GM23338 (cell line): ENCODE measurements at places on chromosomes 7 and 10.

GRCh38 chr10:114874827-114875411 lies 53.3 kb downstream of the FHIP2A start:
- peak; percentile 85 for DNase-seq

- DNase-seq, result no peak
Measured at GRCh38 chr10:102327002-102327401, 68.5 kb upstream of the NFKB2 start.

DNA sequence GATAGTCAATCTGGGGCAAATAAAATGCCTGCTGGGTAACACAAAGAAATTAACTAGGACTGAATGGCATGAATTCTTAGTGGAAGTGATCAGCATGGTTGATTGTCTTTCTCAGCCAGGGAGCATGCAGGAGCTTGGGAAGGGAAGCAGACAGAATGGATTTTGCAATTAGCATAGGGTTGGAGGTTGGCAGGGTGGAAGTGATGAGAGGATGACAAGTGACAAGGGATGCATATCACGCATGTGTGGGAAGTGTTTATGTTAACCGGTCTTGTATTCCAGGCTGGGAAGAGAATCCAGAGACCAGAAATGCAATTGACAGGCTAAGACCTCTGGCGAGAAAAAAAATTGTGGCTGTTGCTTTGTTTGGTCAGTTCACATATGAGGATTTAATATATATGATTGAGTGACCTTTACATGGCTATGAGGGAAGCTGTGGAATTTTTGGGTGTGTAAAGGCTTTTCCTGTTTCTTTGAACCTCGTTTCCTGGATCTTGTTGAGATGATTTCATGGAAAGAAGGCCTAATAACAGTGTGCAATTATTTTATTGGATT lies 8.3 kb downstream of the MDFIC start:
- peak; percentile 63 for DNase-seq

GRCh38 chr10:27794157-27794556 lies 48.5 kb upstream of the MKX start:
- peak; percentile 58 for DNase-seq

GRCh38 chr10:107028236-107028635 lies 136.3 kb downstream of the SORCS1 start:
- DNase-seq, result no peak

- DNase-seq, result no peak
Measured at GRCh38 chr10:72020914-72021809, 57.0 kb downstream of the CHST3 start.

DNA sequence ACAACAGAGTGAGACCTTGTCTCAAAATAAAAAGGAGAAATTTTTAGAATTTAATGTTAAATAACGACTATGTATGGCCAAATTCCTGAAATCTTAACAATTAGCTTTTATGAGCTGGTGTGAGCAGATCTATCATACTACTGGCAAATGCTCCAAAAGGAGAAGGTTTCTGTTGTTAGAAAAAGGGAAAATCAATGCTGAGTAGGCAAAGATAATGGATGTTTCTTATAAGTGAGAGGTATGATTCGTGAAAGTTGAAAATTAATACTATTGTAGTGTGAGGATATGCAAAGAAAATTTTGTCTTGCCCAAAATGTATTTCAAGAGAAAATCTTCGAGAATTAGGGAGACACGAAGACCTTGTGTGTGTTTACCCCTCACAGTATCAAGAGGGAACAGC lies 40.8 kb upstream of the CUL1 start:
- no peak for DNase-seq

- no peak for DNase-seq
Measured at GRCh38 chr10:119342335-119342734, 135.0 kb downstream of the GRK5 start.

DNA sequence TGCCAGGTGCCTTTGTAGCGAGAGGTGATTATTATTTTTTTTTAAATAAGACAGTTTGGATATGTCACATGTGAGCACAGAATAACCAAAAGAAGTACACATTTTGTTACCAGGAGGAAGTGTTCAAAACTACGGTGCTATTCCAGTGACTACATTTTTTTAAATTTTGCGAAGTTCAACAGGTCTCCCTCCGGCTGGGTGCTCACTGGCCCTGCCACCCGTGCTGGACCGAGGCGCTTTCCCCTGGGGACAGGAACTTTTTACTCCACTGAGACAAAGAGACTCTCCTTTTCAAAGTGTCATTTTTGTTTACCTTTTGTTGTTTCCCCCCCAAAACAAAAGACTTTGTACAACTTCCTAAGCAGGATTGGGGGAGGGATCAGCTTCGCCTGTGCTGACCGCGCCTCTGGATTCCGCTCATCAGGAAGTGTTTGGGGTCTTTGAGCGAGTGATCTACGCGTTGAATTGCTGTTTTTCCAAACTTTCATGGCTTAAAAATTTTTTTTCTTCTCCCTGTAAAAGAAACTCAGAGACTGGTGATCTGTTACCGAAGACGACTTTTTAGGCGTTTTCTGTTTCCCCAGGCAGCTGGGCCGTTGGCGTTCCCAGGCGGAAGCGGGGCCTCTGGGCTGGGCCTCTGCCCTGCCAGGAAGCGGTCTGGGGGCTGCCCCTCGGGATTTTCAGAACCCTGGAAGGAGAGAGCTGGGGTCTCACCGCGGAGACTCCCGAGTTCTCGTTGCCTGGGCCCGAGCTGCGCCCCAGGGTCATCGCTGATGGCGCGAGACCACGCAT lies 7.2 kb downstream of the EN2 start:
- DNase-seq, result no peak

- no peak for DNase-seq
Measured at GRCh38 chr7:18655506-18655905, 160.0 kb downstream of the HDAC9 start.

GRCh38 chr10:27687326-27687725 lies 58.3 kb downstream of the MKX start:
- no peak for DNase-seq

DNA sequence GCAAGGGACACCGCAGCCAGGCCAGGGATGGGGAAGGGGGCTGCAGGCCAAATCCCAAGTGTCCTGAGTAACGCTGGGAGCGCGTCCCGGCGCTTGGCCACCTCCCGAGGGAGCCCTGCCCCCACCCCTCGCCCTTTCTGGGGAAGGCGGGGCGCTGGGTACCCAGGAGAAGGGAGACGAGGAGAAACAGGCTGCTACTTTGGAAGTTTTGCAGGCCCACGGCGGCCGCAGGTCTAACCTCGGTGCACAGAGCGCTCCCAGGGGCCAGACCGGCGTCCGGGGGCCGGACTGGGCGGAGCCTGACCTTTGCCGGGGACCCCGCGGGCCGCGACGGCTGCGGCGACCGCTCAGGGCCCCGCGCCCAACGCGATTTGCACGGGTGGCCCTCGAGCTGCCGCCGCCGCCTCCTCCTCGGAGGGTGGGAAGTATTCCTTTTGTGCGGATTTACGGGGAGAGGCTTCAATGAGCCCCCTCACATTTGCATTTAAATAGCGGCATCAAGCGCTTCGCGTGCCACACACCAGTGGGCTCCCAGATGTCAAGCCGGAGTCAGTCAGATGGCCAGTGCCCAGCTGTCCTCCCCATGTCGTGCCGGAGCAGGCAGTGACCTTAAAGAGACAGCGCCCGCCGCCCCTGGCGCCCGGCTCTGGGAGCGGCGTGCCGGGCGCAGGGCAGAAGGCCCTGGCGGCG lies 3.0 kb upstream of the EBF3 start:
- peak; percentile 76 for DNase-seq

GRCh38 chr7:141324870-141325269 lies 226.3 kb upstream of the AGK start:
- DNase-seq, result no peak

DNA sequence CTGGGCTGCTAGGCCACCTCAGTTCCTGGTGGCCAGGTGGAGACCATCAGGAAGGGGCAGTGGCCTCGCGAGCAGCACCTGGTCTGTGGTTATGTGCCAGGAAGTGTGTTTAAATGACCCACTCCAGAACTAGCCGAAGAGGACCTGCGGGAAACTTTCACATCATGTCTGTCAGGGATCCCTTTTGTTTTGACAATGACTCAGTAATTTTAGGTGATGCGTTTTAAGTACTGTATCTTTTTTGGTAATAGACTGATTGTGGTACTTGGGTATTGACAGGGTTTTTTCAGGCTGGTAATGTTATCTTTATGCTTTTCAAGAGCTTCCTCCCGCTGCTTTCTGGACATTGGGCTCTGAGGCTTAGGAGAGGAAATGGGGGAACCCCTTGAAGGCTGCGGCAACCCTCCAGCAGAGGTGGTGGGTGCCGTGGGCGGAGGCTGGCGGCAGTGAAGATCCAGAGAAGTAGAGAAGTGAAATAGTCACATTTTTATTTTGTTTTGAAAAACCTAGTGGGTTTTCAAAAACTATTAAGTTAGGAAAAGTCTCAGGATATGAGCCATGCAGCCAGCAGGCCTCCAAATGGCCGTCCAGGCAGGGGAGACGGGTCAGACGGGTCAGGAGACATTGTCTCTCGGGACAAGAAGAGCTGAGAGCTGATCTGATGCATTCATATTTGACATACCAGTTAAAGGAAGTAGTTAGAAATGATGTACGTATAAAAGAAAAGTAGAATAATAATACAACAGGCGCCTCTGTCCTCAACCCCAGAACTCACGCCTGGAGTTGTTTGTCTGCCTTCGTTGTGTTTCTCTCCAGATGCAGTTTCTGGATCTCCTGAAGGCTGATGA lies 27.7 kb downstream of the PPP2R2D start:
- DNase-seq, result no peak

GRCh38 chr10:63161592-63161991 lies 28.5 kb downstream of the NRBF2 start:
- no peak for DNase-seq

- peak; percentile 86 for DNase-seq
Measured at GRCh38 chr7:138205614-138206150, 129.4 kb downstream of the AKR1D1 start.

- DNase-seq, result no peak
Measured at GRCh38 chr10:49071160-49071761, 44.1 kb downstream of the VSTM4 start.

GRCh38 chr10:43782814-43783213 lies 134.1 kb upstream of the ZNF32 start:
- no peak for DNase-seq

DNA sequence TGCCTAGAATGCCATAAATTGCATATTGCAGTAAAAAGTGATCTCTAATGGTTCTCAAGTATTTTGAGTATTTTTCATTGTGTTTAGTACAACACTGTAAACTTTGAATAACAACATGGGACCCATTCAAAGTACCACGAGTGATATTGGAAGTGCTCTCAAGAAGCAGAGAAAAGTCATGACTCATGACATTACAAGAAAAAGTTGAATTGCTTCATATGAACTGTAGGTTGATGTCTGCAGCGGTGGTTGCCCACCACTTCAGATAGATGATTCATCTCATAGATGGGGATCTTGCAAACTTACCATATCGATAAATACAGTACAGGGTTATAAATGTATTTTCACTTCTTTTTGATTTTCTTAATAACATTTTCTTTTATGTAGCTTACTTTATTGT lies 33.9 kb downstream of the ENTPD1 start:
- no peak for DNase-seq

DNA sequence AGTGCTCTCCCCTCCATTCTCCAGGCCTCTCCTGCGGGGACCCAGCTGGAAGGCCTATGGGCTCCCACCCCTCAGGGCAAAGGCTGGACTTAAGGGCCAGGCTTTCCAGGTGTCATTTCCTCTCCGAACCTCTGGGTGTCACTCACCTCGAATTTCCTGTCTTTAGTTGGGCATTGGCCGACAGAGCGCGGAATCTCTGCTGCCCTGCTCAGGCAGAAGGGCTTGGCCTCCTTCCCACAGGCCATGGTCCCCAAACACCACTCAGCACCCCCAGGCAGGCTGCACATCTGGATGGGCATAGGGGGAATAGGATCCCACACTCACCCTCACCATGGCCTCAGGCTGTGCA lies 212.9 kb downstream of the CCSER2 start:
- peak; percentile 93 for DNase-seq

- no peak for DNase-seq
Measured at GRCh38 chr7:107638594-107638993, 22.0 kb upstream of the SLC26A4 start.

- DNase-seq, result no peak
Measured at GRCh38 chr7:70113536-70113935, 515.3 kb downstream of the AUTS2 start.

DNA sequence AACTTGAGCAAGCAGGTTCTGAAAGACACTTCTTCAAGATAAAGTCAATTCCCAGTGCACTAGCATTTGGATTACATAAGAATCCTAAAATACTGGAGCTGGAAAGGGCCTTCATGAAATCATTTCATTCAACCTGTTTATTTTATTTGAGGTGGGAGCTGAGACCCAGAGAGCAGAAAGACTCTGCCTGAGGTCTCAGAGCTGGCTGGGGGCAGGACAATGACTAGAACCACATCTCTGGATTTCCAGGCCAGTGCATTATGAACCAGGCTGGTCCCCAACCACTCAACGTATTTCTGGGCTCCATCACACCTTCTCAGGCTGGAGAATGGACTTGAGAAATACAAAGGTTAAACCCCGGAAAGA lies 8.4 kb downstream of the ANXA11 start:
- no peak for DNase-seq

DNA sequence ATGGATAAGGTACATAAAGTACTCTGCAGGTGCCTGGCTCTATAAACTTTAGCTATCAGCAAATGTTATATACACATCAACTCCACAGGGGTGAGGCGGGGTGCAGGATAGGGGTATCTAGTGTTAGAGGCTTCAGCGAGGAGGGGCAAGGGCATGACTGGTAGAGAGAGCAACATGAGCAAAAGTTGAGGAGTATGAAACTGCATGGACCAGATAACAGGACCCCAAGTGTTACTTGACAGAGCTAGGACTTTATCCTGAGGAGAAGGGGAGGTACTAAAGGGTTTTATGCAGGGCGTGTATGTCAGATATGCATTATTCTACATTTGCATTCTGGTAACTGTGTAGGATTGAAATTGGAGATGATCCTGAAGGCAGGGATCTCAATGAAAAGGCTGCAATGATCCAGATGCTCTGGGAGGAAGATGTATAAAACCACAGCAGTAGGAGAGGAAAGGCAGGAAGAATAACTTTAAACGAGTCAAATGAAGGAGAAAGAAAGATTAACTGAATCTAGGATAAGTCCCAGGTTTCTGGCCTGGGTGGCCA lies 109.8 kb upstream of the FAM133B start:
- no peak for DNase-seq

DNA sequence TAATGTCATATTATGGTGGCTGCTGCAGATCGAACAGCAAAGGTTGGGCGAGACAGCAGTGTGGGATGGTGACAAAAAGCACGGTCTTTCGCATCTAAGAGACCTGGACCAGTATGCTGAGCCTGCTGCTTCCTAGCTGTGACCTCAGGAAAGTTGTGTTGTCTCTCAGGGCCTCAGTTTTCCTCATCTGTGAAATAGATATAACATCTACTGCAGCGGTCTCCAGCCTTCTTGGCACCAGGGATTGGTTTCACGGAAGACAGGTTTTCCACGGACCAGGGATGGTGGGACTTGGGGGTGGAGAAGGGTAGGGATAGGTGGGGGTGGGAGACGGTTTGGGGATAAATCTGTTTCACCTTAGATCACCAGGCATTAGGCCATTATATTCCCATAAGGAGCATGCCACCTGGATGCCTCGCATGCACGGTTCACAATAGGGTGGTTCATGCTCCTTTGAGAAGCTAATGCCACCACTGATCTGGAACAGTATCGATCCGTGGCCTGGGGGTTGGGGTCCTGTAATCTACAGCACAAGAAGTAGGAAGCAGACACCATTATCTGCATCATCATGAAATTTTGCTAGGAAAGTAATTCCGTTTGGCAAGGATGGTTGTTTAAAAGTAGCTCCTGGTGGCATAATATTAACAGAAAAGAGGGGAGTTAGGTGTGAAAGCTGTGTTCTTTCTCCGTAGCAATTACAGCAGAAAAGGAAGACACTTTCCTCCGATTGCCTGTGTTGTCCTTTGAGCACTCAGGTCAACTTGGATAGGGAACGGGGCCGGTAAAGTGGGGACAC lies 10.8 kb downstream of the KLF6 start:
- no peak for DNase-seq

GRCh38 chr7:83204715-83205114 lies 42.0 kb upstream of the PCLO start:
- no peak for DNase-seq
